Left lobe of liver (tissue), 2 donors: ENCODE measurements at places on chromosomes 7 and 10. TPM values are rescaled to one million over a fixed set of nuclear protein-coding genes. Genes with fewer than 3 reads are reported as not detected.

- no peak for DNase-seq
Measured at GRCh38 chr10:75234683-75235374, 928 bp downstream of the COMTD1 start.

DNA sequence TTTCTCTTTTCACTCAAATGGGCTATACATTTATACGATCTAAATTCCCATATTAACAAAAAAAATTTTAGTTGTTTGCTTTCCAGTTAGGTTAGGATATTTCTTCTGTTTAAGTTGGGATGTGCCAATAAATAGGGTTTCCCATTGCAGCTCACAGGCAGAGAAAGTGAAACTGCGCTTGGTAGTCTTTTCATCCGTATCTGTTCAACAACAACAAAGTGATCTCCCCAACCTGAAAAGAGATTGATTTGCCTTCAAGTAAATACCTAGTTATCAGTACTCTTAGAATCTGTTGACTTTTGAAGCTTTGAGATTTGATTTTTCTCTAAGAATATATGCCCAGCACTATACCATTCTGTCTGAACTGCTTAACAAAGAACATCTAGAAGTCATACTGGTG lies 143.4 kb downstream of the DYNC1I1 start:
- no peak for DNase-seq

DNA sequence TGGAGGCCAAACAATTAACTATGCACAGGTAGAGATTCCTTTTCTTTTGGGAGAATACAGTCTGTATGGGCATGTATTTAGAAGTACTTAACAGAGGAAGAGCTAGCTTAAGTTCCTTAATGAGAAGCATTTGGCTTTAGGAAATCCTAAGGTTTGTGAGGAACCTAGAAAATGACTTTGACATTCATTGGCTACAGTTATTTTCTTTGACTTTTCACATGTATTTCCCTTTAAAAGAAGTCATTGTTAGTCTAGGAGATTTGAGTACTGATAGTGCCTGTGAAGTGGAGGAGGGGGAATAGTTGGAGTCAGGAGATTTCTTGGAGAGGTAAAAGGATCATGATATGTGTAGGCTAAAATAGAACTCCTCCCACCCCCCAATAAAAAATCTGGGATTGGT lies 3.6 kb downstream of the HELLS start:
- DNase-seq = no peak

Gene IL6
- not detected for total RNA-seq
